ENCODE measurements at places on chromosomes 4 and X.

GRCh38 chrX:134936542-134936941, 54.2 kb upstream of the SMIM10 start:
- DNase-seq = peak; percentile 78

DNA sequence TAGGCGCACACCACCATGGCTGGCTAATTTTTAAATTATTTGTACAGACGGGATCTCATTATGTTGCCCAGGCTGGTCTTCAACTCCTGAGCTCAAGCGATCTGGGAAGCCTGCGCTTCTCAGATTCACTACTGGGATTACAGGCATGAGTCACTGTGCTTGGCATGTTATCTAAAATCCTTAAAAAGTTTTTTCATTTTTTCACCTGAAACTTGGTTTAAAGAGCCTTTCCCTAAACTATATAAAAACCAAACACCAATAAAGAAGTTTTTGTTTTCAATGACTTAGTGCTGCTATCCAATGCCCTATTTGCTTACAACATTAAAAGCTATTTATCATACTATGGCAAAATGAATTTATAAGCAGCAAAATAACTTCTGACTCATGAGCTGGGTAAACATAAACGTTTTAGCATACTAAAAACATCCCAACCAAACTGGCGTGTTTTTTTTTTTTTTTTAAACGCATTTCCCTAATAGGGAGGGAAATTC, 127.8 kb downstream of the UBE2K start:
- DNase-seq = peak; percentile 52

- DNase-seq = no peak
Observed at GRCh38 chr4:175691791-175692190, 120.3 kb downstream of the GPM6A start.

DNA sequence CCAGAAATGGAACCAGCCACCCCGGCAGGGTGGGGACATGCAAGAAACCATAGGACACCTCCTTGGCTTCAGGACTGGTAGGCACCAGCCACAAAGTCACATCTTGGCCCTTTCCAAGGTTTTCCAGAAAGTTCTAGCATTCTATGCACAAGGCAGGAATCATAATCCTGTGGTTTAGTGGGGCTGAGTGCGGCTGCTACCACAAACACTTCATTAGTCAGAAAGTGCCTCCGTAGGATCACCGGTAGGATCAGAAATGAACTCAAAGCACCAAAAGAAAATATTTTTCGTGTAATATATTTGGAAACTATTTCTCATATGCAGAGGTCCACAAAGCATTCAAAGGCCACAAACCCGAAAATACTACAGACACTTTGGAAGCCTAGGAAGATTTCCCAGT, 191.7 kb downstream of the PTTG2 start:
- peak; percentile 56 for DNase-seq

DNA sequence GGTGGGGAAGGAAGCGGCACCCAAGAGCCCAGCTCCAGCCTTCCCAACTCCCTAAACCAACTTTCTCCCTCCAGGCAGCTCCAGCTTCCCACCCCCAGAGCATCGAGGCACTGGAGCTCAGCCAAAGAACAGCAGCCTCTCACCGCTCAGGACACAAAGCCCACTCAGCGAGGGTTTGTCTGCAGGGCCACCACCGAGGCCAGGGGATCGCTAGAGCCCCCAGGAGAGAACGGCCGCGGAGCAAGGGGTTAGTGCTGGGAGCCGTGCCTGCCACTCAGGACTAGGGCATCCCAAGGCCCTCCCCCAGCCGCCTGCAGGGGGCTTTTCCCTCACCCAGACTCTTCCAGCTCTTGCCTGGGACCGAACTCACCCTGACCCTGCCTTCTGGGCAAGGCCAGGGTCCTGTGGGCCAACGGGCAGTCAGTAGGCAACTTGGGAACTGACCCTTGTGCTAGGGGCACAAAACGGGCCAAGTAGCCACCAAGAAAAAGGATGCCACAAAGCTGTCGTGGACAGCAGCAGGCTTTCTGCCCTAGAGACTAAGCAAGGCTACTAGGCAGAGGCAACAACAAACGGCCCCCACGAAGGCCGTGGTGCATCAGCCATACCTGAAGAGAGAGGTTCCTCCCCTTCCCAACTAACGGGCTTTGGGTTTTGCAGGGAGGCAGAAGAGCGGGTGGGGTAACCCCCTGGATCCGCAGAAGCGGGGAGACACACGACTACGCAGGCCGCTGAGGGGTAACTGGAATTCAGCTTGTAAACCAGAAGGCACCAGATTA, 2.3 kb downstream of the HCFC1 start:
- no peak for DNase-seq

GRCh38 chr4:151922811-151923210, 162.0 kb upstream of the GATB start:
- DNase-seq = peak; percentile 25

- no peak for DNase-seq
Observed at GRCh38 chrX:63529961-63530360, 178.8 kb upstream of the SPIN4 start.

DNA sequence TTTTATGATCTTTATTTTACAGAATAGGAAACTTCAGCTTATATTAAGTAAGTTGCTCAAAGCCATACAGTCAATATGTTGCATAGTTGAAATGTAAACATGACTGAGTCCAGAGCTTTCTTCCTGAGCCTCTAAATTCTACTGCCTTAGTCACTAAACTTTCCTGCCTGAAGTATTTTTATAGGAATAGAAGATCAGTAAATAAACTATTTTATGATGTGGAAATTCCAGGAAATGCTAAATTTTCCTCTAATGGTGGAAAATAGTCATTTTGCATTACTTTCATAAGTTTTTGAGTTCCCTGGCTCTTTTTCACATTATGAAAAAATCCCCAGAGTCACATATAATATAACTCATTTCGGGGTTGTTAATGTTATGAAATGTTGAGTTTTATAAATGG, 182.8 kb downstream of the BANK1 start:
- peak; percentile 37 for DNase-seq

GRCh38 chrX:106203315-106203714, 35.2 kb downstream of the PWWP3B start:
- no peak for DNase-seq

- no peak for DNase-seq
Observed at GRCh38 chrX:34437586-34437985, 219.5 kb downstream of the TMEM47 start.

DNA sequence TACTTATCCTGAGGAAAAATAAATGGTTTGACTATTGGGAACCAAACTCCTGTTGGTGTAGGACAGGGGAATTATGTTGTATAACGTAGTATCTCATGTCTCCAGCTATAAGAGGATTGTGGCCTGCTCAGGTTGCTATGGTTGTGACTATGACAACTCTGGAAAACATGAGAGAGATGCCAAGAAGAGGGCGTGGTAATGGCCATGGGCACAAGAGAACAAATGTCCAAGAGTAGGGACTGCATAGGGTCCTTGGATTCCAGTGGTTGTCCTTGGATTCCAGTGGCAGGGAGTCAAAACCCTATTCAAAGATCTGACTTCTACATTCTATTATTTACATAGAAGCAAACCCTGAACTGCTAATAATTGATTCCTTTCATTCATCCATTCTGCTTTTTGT, 6.8 kb upstream of the MOB1B start:
- no peak for DNase-seq

DNA sequence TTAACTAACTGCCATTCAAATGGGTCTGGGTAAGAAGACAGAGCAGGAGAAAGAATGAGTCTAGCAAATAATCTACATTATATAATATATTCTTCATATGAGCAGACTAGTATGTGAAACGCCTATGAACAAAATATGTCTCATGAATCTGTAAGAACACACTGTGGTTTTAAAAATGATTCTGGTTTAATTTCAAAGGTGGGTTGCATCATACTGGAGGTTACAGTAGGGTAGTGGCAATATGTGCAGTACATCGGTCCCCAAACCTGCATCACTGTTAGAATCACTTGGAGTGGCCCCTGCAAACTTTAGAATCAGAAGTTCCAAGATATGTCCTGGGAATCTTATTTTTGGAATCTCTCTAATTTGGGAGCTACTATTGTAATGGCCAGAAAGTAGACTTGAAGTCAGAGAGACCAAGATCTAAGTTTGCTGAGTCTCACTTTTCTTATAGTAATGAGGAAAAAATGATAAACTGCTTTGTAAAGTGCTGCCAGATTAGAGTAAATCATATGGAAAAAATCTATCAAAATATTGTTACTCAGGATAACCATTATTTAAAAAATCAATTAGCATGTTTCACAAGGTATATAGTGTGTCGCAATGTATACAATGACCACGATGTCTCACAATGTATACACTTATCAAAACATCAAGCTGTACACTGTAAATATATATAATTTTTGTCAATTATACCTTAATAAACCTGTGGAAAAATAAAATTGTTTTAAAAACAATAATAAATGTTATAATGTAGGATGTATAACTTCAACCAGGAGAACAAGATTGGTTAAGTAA, 37.9 kb upstream of the ARSJ start:
- peak; percentile 31 for DNase-seq

GRCh38 chrX:136166221-136166855, 19.0 kb downstream of the FHL1 start:
- DNase-seq = peak; percentile 43
